ENCODE measurements at places on chromosomes 6 and 20.

- DNase-seq, result no peak
Measured at GRCh38 chr6:15927531-15928225, 201.2 kb upstream of the MYLIP start.

DNA sequence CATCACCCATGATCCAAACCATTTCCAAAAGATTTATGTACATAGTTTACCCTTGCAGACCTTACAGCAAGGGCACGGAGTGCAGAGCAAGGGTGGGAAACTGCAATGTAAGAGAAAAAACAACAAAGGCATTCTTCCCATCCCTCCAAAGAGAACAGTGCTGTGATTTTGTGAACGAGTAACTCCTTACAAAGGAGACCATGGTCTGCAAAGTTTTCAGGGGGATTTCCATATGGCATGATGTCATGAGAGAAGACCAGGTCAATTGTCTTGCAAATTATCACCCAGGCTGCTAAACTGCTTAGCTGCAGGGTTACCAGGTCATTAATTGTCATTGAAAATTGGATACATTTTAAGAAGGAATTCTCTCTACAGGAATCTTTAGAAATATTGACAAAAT, 58.3 kb downstream of the LAMP5 start:
- no peak for DNase-seq

- DNase-seq, result no peak
Measured at GRCh38 chr6:125315548-125315947, 13.8 kb upstream of the HDDC2 start.

GRCh38 chr20:22474224-22474623, 110.1 kb downstream of the FOXA2 start:
- no peak for DNase-seq

- DNase-seq, result no peak
Measured at GRCh38 chr6:36926708-36927513, 27.6 kb upstream of the PI16 start.

DNA sequence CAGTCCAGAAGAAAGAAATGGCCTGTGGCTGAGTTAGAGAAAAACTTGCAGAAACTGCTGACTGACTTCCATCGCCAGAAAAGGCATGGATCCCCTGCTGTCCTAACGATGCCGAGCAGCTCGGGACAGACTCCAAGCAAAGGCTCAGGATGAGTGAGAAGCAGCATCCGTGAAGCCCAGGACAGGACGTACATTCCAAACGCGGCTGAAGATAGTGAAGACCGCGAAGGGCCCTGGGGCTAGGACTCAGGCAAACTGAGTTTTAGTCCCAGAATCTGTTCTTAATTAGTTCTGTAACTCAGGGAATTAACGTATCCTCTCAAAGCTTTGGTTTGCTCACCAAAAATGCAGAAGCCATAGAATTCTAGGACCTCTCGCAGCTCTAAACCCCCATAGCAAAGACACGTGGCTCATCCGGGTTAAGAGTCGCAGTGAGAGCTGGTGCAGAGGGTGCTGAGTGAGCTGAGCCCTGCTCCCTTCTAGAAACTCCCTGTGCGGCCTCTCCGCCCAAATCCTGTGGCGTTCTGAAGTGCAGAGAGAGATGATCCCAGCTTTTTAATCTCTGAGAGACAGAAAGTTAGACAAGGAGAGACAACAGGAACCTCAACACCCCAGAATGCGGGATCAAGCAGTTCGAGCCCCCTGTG, 132.9 kb upstream of the THBS2 start:
- DNase-seq, result no peak

- no peak for DNase-seq
Measured at GRCh38 chr6:17276766-17277165, 4.4 kb upstream of the RBM24 start.

- DNase-seq, result no peak
Measured at GRCh38 chr6:145015739-145016558, 719.4 kb downstream of the EPM2A start.

GRCh38 chr6:137666202-137666774, 172.1 kb upstream of the OLIG3 start:
- DNase-seq, result no peak

GRCh38 chr6:167786853-167787675, 39.6 kb upstream of the AFDN start:
- DNase-seq, result no peak

DNA sequence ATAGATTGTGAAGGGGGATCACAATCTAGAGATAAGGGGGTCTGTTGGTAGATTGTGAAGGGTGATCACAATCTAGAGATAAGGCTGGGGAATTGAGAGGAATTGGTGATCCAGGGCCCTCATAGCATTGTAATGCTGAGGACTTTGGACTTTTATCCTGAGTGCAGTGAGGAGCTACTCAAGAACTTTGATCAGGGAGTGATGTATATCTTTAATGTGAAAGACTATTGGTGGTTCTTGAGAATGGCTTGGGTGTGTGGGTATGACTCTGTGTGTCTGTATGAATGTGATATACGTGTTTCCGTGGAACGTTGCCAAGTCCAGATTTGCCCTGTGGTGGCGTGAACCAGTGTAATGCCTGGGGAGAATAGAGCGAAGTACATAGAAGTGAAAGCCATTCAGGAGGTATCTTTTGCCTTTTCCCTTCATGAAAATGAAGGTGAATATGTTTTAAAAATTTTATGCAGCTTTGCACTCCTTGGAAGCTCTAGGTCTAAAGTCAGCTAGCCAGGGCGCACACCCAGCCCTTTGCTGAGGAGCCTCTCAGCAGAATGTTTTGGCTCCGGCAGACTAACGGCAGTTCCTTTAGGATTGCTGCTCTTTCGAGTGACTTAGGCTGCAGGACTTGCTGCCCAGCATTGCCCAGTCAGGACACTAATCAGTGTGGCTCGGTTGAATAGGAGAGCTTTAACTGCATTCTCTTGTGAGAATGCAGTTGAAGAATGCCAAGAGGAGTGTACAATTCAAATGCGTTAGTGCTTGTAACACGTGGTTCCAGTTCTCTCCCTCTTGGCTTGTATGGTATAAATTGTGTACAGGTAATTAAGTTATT, 3.5 kb downstream of the ZFAND3 start:
- no peak for DNase-seq

- no peak for DNase-seq
Measured at GRCh38 chr20:17762243-17762872, 62.6 kb downstream of the BANF2 start.

GRCh38 chr20:20967564-20968184, 138.5 kb downstream of the LINC00237 start:
- DNase-seq, result no peak

DNA sequence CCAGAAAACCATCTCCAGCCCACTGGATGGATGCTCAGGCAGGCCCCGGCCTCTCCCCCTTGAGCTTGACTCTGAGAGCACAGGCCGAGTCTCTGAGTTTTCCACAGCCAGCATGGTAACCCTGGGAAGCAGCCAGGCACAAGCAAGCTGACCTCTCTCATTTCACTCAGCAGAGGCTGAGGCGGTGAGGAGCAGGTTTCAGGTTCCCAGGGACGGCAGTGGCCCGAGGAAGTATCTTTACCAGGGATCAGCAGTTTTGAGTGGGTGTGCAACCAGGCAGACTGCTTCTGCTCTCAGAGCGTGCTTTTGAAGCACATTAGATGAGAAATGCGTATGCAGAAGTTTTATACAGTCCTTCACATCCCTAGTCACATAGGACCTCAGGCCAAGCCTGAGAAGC, 12.6 kb downstream of the HCK start:
- DNase-seq, result no peak

GRCh38 chr6:137223370-137224131, 4.4 kb upstream of the IFNGR1 start:
- peak; percentile 25 for DNase-seq

GRCh38 chr6:156780102-156780641, 3.0 kb downstream of the ARID1B start:
- DNase-seq, result peak; percentile 63

GRCh38 chr6:33856031-33856590, 52.3 kb upstream of the MLN start:
- no peak for DNase-seq

DNA sequence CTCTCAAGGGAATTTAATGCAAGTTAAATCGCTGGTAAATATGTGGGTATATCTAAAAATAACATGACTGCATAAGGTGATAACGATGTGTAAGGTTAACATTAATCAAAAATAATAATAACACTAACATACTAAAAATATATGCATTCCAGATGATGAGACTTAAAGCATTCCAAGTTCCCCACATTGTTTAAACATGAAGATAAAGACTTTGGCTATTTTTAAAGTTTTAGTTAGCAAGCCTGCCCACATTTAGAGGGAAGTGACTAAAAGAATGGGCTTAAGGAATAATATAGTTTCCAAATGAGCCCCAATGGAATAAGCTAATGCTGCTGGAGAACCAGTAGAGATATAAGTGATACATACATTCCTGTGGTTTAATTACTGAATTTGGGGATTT, 941.3 kb downstream of the TBC1D32 start:
- DNase-seq, result no peak

GRCh38 chr6:134585517-134585873, 267.6 kb upstream of the SGK1 start:
- DNase-seq, result no peak

- DNase-seq, result no peak
Measured at GRCh38 chr20:23925789-23926525, 46.4 kb upstream of the CST5 start.

DNA sequence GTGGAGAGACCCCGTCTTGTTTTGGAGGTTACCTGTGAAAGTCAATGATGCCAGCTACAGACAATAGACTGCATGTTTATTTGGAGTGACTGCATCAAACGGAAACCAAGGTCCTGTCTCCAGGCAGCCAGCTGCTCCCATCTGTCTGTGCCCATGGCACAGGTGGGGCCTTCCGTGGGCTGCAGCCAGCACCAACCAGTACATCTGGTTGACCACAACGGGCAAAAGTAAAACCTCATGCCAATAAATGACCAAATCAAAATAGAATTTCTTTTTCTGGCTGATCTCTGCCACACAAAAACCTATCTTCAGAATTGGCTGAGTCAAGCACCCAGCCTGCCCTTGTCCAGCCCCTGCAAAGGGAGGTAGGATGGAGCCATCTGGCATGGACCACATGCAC, 33.5 kb downstream of the DLL1 start:
- DNase-seq, result no peak

GRCh38 chr6:36268478-36269275, 1.2 kb upstream of the PNPLA1 start:
- no peak for DNase-seq

DNA sequence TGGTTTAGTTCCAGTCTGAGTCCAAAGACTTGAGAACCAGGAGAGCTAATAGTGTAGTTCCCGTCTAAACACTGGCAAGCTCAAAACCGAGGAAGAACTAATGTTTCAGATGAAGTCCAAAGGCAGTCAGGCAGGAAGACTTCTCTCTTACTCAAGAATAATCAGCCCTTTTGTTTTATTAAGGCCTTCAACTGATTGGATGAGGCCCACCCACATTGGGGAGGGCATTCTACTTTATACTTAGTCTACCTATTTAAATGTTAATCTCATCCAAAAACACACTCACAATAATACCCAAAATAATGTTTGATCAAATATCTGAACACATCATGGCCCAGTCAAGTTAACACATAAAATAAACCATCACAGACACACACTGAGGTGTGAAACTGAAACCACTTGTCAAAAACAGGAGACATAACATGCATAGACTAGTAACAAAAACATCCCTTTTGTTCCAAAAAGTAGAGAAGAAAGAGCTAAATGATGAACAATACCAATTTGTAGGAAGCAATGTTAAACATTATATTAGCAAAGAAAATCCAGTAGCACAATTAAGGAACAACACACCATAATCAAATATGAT, 50.2 kb upstream of the SENP6 start:
- DNase-seq, result no peak

- no peak for DNase-seq
Measured at GRCh38 chr6:146985111-146985510, 219.1 kb upstream of the STXBP5 start.

GRCh38 chr6:130409418-130410100, 43.7 kb downstream of the TMEM200A start:
- DNase-seq, result no peak

DNA sequence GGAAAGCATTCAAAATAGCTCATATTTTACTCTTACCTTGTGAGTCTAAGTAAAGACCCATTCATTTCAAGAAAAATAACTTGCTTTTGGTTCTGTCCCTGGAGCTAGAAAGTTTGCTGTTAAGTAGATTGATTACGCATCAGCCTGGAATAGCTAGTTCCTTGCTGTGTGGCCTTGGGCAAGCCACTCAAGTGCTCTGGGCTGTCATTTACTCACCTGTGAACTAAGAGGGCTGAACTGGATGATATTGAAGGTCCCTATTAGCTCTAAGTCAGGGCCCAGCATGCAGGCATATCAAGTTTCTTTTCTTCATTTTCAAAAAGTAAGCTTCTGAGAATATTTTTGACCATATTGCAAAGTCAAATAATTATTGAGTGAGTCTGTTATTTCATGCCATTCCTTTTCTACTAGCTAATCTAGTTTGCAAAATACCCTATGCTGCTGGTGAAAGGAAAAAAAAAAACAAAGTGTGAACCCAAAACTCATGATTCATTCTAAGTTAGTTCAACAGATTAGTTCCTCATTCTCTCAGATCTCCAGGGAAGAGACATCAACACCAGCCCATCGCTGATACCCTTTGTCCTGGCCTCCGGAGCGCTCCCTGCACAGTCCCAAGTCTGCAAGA, 106.5 kb upstream of the GMDS start:
- DNase-seq, result no peak

DNA sequence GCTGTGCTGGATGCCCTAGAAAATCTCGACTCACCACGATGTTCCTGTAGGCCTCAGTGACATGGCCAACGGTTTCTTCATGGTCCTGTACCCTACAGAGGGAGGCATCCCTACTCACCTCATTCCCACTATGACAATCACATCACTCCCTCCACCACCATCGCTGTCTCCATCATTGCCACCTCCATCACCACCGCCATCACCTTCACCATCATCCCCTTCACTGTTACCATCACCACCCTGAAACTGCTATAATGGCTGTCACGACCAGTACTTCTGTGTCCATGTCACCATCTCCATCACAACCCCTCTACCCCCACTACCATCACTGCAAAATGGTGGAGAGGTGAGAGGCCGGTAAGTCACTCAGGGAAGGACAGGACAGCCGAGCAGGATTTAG, 29.8 kb upstream of the MRPS18A start:
- no peak for DNase-seq

DNA sequence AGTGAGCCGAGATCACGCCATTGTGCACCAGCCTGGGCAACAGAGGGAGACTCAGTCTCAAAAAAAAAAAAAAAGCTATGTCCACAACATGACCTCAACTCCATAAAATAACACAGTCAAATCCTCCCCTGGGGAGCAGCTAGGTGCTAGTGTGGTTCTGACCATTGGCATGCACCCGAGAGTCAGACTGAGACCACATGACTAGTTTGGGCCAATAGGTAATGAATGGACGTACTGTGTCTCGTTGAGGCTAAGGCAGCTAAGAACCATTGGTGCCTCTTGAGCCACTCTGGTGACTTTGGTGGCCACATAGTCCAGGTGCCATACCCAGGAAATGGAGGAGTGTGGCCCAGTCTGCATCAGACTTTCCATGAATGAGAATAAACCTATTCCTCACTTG, 40.3 kb downstream of the ATP9A start:
- no peak for DNase-seq

GRCh38 chr6:34095136-34095505, 50.8 kb downstream of the GRM4 start:
- DNase-seq, result no peak

- DNase-seq, result no peak
Measured at GRCh38 chr6:157280157-157280556, 43.2 kb downstream of the TMEM242 start.

All from naive B cell (primary cell).